Uterine smooth muscle cell (primary cell): ENCODE measurements at places on chromosomes 13 and 19. TPM values are rescaled to one million over a fixed set of nuclear protein-coding genes. Genes with fewer than 3 reads are reported as not detected.

The ZNF607 gene
- total RNA-seq: 4.5 and 6.7 TPM in 2 replicates

The SKA3 gene
- total RNA-seq: 9.7 and 10.1 TPM in 2 replicates

The SPRY2 gene
- 20.7 and 65.8 TPM in 2 replicates for total RNA-seq

The NLRP5 gene
- total RNA-seq: not detected in 2 replicates

The TMEM86B gene
- total RNA-seq: 1.6 and 1.7 TPM in 2 replicates

The ZNF296 gene
- 0.22 TPM in 1 of 2 replicates, not detected in the other for total RNA-seq

The ZNF284 gene
- total RNA-seq: 2.4 and 2.9 TPM in 2 replicates

The ANGPTL8 gene
- total RNA-seq: not detected in 2 replicates

The SOX1 gene
- not detected in 2 replicates for total RNA-seq

The CEACAM3 gene
- not detected in 2 replicates for total RNA-seq

The HPN gene
- not detected in 2 replicates for total RNA-seq

The TPTE2 gene
- total RNA-seq: not detected in 2 replicates

The FOXA3 gene
- not detected in 2 replicates for total RNA-seq

The LGALS14 gene
- not detected in 2 replicates for total RNA-seq

The B3GNT3 gene
- total RNA-seq: not detected in 2 replicates

The CGB8 gene
- not detected in 2 replicates for total RNA-seq

The BEST2 gene
- 0.25 TPM in 1 of 2 replicates, not detected in the other for total RNA-seq

The CLEC4G gene
- total RNA-seq: not detected in 2 replicates

The CNN1 gene
- total RNA-seq: 20.4 and 37.0 TPM in 2 replicates

The ENOX1 gene
- total RNA-seq: 4.2 and 7.4 TPM in 2 replicates

The BAX gene
- 64.2 and 70.1 TPM in 2 replicates for total RNA-seq

The CD37 gene
- total RNA-seq: 0.12 TPM in 1 of 2 replicates, not detected in the other

The LIN37 gene
- total RNA-seq: 12.2 and 16.5 TPM in 2 replicates

The P2RY11 gene
- total RNA-seq: 3.0 and 3.9 TPM in 2 replicates

The TSHZ3 gene
- total RNA-seq: 7.5 and 14.0 TPM in 2 replicates

The CD22 gene
- total RNA-seq: 0.25 and 0.55 TPM in 2 replicates

The CLEC4M gene
- total RNA-seq: not detected in 2 replicates

The LHB gene
- total RNA-seq: not detected in 2 replicates

The IGFL3 gene
- total RNA-seq: not detected in 2 replicates

The MAP3K10 gene
- total RNA-seq: 8.4 and 12.7 TPM in 2 replicates

The HOMER3 gene
- total RNA-seq: 85.0 and 94.4 TPM in 2 replicates

The PRSS57 gene
- total RNA-seq: not detected in 2 replicates

The POLR2E gene
- total RNA-seq: 82.0 and 138 TPM in 2 replicates

The CDC42EP5 gene
- 3.8 and 15.2 TPM in 2 replicates for total RNA-seq

The INSL3 gene
- not detected in 2 replicates for total RNA-seq

The GPR4 gene
- 0.11 and 0.12 TPM in 2 replicates for total RNA-seq

The ZNF763 gene
- total RNA-seq: 0.55 and 1.1 TPM in 2 replicates

The LSM14A gene
- 60.0 and 68.5 TPM in 2 replicates for total RNA-seq

The CD209 gene
- total RNA-seq: not detected in 2 replicates

The NLRP7 gene
- total RNA-seq: 0.22 TPM in 1 of 2 replicates, not detected in the other

The PINLYP gene
- 2.9 and 3.4 TPM in 2 replicates for total RNA-seq

The CEACAM16 gene
- not detected in 2 replicates for total RNA-seq

The SHD gene
- not detected in 2 replicates for total RNA-seq

The ZNF667 gene
- 1.8 and 5.5 TPM in 2 replicates for total RNA-seq

The GRIN3B gene
- total RNA-seq: 0.50 TPM in 1 of 2 replicates, not detected in the other

The MPV17L2 gene
- total RNA-seq: 11.6 and 20.9 TPM in 2 replicates

The TMEM272 gene
- total RNA-seq: not detected in 2 replicates

The SEMA6B gene
- under 0.01 and 0.11 TPM in 2 replicates for total RNA-seq

The PTPRH gene
- total RNA-seq: 7.4 and 15.3 TPM in 2 replicates
